ENCODE measurements at places on chromosomes 6 and 20. TPM values are rescaled to one million over a fixed set of nuclear protein-coding genes. Genes with fewer than 3 reads are reported as not detected.

Gene CAP2
- total RNA-seq, result 2.5 TPM

Gene SCUBE3
- 1.1 TPM for total RNA-seq

Gene BACH2
- total RNA-seq, result 9.7 TPM

Gene PSORS1C2
- 27.0 TPM for total RNA-seq

Gene C4A
- total RNA-seq, result 4.5 TPM

Gene PACRG
- 2.0 TPM for total RNA-seq

Gene PAQR8
- 3.4 TPM for total RNA-seq

GRCh38 chr6:35061102-35061615 lies 80.0 kb downstream of the TCP11 start:
- H3K27ac ChIP-seq, result no peak overlapping the region
- H3K36me3 ChIP-seq, result peaks cover 57% of the 10 kb centered on the region
- H3K4me1 ChIP-seq, result peaks cover 3% of the 10 kb centered on the region
- H3K4me3 ChIP-seq, result no peak overlapping the region
- DNase-seq, result no peak
- H3K27me3 ChIP-seq, result no peaks in the 10 kb centered on the region

DNA sequence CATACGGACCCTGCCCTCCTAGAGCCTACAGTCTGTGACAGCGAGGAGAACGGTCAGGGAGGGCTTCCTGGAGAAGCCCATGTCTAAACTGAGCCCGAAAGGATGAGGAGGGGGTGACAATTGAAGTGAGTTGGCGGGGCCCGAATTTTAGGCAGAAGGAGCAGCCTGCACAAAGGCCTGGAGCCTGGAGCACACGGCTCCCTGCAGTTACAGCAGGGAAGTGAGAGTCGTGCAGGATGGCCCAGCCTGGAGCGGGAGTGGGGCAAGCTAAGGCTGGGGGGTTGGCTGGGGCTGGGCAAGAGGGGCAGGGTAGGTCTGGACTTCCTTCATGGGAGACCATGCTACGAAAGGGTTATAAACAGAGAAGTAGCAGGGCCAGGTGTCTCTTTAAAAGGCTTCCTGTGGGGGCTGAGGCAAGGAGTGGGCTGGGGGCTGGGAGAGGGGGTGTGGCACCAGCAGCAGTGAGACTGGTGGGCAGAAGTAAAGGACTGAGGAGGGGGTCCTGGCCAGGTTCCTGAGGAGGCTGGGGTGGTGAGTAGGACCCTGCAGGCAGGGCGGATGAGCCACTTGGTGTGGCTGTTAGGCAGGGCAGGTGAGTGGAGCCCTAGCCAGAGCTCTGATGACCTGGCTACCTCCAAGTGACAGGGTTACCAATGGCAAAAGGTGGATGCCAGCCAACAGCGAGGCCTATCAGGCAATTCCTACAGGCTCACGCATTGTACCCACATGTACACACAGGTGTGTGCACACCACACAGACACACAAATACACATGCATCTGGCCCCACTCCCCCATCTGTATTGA lies 119.2 kb downstream of the MRPL14 start:
- peaks cover 2% of the 10 kb centered on the region for H3K4me1 ChIP-seq
- H3K27me3 ChIP-seq, result peaks cover 17% of the 10 kb centered on the region

GRCh38 chr20:50189681-50190250 lies 864 bp upstream of the CEBPB start:
- H3K4me1 ChIP-seq, result peaks cover 41% of the 10 kb centered on the region
- peak overlapping the region; percentile 75 for H3K4me3 ChIP-seq
- H3K27ac ChIP-seq, result peak overlapping the region; percentile 96
- DNase-seq, result peak; percentile 86
- no peaks in the 10 kb centered on the region for H3K27me3 ChIP-seq

GRCh38 chr6:46407776-46408530 lies 83.3 kb downstream of the RCAN2 start:
- H3K27me3 ChIP-seq, result no peaks in the 10 kb centered on the region
- no peak overlapping the region for H3K4me3 ChIP-seq
- no peaks in the 10 kb centered on the region for H3K36me3 ChIP-seq

GRCh38 chr6:78746457-78746856 lies 120.9 kb upstream of the IRAK1BP1 start:
- H3K4me3 ChIP-seq, result no peak overlapping the region
- H3K4me1 ChIP-seq, result no peaks in the 10 kb centered on the region
- H3K36me3 ChIP-seq, result no peaks in the 10 kb centered on the region
- H3K27me3 ChIP-seq, result no peaks in the 10 kb centered on the region

GRCh38 chr6:35970181-35970580 lies 49.3 kb upstream of the SRPK1 start:
- DNase-seq, result no peak
- H3K27ac ChIP-seq, result no peak overlapping the region
- no peak overlapping the region for H3K4me3 ChIP-seq
- no peaks in the 10 kb centered on the region for H3K27me3 ChIP-seq

GRCh38 chr6:113306552-113307145 lies 550.5 kb upstream of the MARCKS start:
- no peak for DNase-seq
- H3K27ac ChIP-seq, result no peak overlapping the region
- no peaks in the 10 kb centered on the region for H3K27me3 ChIP-seq

GRCh38 chr6:166650824-166651807 lies 24.1 kb upstream of the RPS6KA2 start:
- H3K27ac ChIP-seq, result no peak overlapping the region
- H3K4me1 ChIP-seq, result no peaks in the 10 kb centered on the region
- H3K36me3 ChIP-seq, result no peaks in the 10 kb centered on the region
- H3K27me3 ChIP-seq, result peaks cover 16% of the 10 kb centered on the region
- H3K4me3 ChIP-seq, result no peak overlapping the region

DNA sequence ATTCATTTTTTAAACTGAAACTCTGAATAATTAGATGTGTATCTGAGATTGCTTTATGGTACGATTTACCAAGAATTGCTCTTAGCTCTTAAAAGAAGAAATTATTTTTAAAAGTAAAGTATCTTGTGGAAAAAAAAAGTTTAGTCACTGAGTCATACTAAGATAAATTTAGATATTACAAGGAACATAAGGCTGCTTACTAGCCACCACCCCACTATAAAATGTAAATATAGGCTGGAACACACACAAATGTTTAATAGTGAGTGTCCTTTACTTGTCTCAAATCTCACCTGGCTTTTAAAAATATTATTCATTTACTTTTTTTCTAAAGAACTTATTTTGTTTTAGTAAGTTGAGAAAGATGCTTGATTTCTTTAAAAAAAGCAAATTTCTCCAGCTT lies 17.6 kb downstream of the RFX6 start:
- no peaks in the 10 kb centered on the region for H3K27me3 ChIP-seq
- H3K36me3 ChIP-seq, result no peaks in the 10 kb centered on the region
- no peak overlapping the region for H3K4me3 ChIP-seq
- no peak overlapping the region for H3K27ac ChIP-seq

- no peak overlapping the region for H3K27ac ChIP-seq
- H3K4me3 ChIP-seq, result peak overlapping the region; percentile 49
- H3K4me1 ChIP-seq, result peaks cover 33% of the 10 kb centered on the region
- no peaks in the 10 kb centered on the region for H3K36me3 ChIP-seq
These were observed 880 bp upstream of the CPXM1 start for GRCh38 chr20:2801286-2801728.

DNA sequence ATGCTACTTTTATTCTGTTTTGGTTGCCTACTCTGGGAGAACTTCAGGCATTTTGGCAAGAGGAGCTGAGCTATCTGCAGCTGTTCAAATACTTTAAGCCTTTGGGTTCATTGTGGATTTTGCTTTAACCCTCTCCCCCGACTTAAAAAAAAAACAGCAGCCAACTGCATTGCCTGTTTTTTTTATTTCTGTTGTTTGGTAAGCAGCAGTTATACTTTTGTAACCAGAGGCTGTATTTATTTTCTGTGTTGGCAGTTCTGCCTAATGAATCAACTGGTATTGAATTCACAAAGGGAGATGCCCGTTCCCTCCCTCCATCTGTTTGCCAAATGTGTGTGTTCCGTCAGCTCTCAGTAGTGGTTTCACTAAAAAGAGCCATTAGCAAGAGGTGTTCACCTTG lies 484.0 kb downstream of the UTRN start:
- peaks cover 20% of the 10 kb centered on the region for H3K36me3 ChIP-seq
- no peaks in the 10 kb centered on the region for H3K27me3 ChIP-seq
- H3K4me1 ChIP-seq, result peaks cover 3% of the 10 kb centered on the region
- DNase-seq, result no peak
- no peak overlapping the region for H3K4me3 ChIP-seq
- no peak overlapping the region for H3K27ac ChIP-seq

DNA sequence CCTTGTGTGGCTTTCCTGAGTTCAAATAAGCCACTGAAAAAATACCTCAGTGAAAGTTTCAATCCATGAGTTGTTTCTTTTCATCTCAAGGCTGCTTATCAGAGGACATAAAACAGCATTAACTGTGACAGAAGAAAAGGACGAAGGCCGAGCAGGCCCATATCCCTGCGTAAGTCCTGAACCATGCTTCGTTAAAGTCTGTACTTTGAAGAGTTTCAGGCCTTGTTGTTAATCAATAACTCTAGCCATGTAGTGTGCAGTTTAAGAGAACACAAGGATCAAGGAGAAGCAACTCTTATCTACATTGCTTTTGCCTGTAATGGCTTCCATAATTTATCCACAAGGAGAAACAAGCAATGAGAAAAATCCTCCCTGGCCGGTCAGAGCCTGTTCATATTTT lies 165.4 kb downstream of the UST start:
- no peak for DNase-seq
- H3K27ac ChIP-seq, result no peak overlapping the region
- H3K27me3 ChIP-seq, result no peaks in the 10 kb centered on the region
- no peaks in the 10 kb centered on the region for H3K36me3 ChIP-seq

DNA sequence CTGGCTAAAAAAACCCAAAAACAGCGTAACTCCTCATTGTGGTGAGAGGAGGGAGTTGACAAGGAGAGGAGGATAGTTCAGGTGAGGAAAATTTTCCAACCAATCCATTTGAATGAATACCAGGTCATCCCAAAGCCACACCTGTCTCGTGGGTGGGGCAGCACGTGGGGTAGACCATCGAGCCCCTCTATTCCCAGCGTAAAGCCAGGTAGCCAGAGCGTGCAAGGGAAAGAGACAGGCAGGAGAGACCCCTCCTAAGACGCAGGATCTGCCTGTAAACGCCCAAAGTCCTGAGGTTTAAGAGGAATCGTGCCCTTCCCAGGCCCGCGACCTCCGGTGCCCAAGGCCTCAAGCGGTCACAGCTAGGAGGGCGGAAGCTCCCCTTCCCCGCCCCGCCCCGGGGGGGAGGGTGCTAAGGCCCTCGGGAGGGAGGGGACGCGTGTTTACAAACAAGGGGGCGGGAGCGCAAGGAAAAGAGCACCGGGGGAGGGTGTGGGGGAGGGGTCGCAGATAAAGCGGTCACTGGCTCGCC lies 712 bp downstream of the RXRB start:
- peaks cover 39% of the 10 kb centered on the region for H3K36me3 ChIP-seq
- no peaks in the 10 kb centered on the region for H3K27me3 ChIP-seq
- H3K4me3 ChIP-seq, result peak overlapping the region; percentile 77
- H3K27ac ChIP-seq, result peak overlapping the region; percentile 96

DNA sequence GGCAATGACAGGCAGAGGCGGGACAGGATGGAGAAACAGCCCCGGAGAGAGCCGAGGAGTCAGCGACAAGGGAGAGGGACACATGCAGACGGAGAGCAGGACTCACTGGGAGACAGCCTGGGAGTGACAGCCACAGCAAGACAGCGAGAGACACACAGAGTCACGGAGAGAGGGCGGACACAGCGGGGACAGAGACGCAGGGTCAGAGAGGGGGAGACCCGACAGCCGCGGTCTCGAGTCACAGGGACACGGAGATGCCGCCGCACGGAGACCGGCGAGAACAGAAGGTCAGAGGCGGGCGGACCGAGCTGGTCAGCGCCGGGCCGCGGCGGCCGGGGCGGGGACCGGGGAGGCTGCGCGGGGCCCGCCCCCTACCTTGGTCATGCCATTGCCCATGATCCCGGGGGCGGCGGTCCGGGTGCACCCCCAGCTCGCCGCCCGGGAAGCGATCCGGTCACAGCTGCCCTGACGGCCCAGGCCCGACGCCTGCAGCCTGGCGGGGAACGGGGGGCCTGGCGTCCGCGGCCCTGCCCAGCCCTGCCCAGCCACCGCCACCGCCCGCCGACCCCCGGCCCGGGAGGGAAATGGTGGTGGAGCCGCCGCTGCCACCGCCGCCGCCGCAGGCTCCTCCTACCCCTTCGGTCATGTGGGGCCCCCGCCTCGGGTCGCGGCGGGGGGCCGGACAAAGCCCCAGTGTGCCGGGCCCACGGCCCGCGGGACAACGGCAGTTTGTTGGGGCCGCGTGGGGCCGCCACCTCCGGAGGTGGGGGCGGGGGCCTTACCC lies at the start of the genes DUSP15 and TTLL9:
Gene DUSP15, minus strand, starts transcription at position 586 of the 784 bp plus-strand sequence. Its CDS starts 190 bp downstream, at position 396.
Gene TTLL9, plus strand, starts transcription at position 693 of the 784 bp plus-strand sequence. CDS start 493 bp downstream, outside the sequence.
- H3K36me3 ChIP-seq, result no peaks in the 10 kb centered on the region
- peak within 1 kb of the TSS; percentile 72 for H3K4me3 ChIP-seq
- peak within 1 kb of the TSS; percentile 15 for H3K27ac ChIP-seq
- H3K4me1 ChIP-seq, result peaks cover 19% of the 10 kb centered on the region
- peaks cover 15% of the 10 kb centered on the region for H3K27me3 ChIP-seq
- DNase-seq, result peak; percentile 73

GRCh38 chr20:43731469-43731868 lies 4.7 kb upstream of the GTSF1L start:
- H3K36me3 ChIP-seq, result no peaks in the 10 kb centered on the region
- H3K27me3 ChIP-seq, result peaks cover 11% of the 10 kb centered on the region
- H3K27ac ChIP-seq, result no peak overlapping the region
- no peak for DNase-seq

DNA sequence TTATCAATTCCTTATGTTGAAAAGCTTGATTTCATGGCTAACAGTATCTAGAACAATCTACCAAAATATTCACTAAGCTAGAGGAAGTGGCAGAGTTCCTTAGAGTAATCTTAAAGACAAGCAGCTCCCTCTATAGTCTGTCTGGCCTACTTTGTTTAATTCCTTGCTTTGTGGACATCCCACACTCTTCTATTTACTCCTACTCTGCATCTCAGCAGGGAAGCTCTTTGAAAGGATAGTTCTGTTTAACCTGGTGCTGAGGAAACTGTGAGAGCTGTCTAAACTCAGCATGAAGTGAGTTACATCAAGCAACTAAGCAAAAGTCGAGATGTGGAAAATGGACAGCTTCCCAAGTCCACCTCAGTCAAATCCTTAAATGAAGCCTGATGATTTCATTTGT lies 4.3 kb downstream of the REV3L start:
- H3K4me1 ChIP-seq, result peaks cover 42% of the 10 kb centered on the region
- peak overlapping the region; percentile 4 for H3K27ac ChIP-seq
- no peaks in the 10 kb centered on the region for H3K36me3 ChIP-seq
- no peak for DNase-seq
- H3K4me3 ChIP-seq, result no peak overlapping the region

GRCh38 chr6:161498359-161498758 lies 224.5 kb upstream of the AGPAT4 start:
- H3K27me3 ChIP-seq, result no peaks in the 10 kb centered on the region
- no peak overlapping the region for H3K4me3 ChIP-seq
- H3K27ac ChIP-seq, result no peak overlapping the region
- H3K4me1 ChIP-seq, result no peaks in the 10 kb centered on the region
- no peaks in the 10 kb centered on the region for H3K36me3 ChIP-seq

- no peak overlapping the region for H3K27ac ChIP-seq
- H3K27me3 ChIP-seq, result no peaks in the 10 kb centered on the region
- no peak for DNase-seq
These were observed 143.2 kb downstream of the PREX1 start for GRCh38 chr20:48684501-48685041.

DNA sequence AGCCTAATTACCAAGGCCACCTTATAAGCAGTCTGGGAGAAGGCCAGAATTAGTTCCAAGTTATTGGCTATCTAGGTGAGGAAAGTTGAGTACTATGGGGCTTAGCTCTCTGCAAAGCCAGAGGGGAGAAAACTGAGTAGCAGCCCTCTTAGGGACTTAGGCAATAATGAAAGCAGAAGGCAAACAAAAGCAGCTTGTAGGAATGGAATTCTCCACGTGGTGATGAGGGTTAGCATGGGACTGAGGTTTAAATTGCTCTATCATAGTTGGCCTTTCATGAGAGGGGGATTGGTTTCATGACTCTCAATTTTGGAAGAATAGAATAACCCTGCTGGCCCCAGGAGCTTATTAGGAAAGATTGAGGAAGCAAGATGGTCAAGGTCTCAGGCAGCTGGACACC lies 7.0 kb upstream of the UBE2J1 start:
- no peak overlapping the region for H3K27ac ChIP-seq
- H3K27me3 ChIP-seq, result no peaks in the 10 kb centered on the region
- H3K4me1 ChIP-seq, result no peaks in the 10 kb centered on the region
- no peak overlapping the region for H3K4me3 ChIP-seq
- no peaks in the 10 kb centered on the region for H3K36me3 ChIP-seq

Measured in suprapubic skin (tissue), 4 donors.